ENCODE measurements at places on chromosomes 6 and 20.

DNA sequence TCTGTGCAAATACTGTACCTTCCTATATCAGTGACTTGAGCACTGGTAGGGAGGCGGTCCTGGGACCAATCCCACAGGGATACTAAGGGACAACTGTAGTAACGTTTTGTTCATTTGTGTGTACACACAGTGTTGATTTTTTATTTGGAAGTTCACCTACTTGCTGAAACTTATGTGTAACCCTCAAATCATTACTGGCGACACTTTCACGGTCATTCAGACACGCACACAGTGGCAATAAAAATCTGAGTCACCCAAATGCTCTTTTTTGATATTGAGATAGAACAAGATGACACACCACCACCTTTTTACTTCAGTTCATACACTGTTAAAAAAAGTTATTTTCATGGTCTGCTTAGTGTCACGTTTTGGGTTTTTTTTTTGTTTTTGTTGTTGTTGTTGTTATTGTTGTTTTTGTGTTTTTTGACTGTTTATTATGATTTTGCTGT is 79.8 kb downstream of the QKI start:
- DNase-seq, result no peak

GRCh38 chr20:14489544-14489943 is 152.1 kb upstream of the FLRT3 start:
- DNase-seq, result no peak

DNA sequence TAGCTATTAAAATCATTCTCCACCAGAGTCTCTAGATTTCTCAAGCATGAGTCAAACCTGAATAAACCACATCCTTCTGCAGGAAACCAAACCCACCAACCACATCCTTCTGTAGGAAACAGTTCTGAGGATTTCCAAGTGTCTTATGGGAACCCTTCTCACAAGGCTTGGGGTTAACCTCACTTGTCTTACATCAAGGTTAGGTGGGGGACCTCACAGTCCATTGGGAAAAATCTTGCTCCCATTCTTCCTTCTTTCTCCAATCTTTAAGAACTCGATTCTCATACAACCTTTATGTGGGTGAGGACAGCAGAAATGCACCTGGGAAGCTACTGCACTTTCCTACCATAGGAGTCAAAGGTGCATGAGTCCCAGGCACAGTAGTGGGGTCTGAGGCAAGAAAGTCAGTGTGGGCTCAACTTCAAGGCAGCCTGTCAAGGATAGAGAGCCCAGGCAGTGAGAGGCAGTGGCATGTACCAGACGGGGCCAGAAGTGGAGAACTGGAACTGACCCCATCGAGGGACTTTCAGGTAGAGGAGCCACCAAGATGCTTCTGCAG is 114.5 kb downstream of the SLC22A3 start:
- DNase-seq, result no peak

- DNase-seq, result no peak
Observed at GRCh38 chr6:21149470-21149869, 444.1 kb upstream of the SOX4 start.

DNA sequence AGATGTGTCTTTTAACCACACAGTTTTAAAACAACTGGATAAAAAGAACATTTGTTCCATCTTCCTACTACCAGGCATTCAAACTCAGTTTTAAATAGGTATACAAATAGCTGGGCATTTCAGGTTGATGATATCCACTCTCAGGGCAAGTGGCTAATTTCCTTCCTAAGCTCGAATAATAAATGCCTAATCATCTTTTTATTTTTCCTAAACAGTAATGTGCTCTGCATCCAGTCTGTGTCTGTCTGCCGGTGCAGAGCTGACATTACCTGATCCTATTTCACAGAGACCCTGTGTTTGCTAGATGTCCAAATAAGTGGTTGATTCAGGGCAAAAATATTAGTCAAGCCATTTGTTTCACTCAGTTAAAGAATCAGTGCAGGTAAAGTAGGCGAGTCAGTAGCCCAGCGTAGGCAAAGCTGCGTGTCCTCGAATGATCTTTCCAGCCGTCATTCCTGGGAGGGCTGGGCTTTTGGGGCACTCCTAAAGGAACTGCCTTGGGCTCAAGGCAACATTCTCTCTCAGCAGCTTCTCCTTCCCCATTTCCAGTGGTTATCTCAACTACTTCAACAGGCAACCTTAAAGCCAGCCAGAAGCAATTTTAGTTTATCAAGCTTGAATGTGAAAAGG is 74.2 kb upstream of the BMP2 start:
- DNase-seq, result no peak

DNA sequence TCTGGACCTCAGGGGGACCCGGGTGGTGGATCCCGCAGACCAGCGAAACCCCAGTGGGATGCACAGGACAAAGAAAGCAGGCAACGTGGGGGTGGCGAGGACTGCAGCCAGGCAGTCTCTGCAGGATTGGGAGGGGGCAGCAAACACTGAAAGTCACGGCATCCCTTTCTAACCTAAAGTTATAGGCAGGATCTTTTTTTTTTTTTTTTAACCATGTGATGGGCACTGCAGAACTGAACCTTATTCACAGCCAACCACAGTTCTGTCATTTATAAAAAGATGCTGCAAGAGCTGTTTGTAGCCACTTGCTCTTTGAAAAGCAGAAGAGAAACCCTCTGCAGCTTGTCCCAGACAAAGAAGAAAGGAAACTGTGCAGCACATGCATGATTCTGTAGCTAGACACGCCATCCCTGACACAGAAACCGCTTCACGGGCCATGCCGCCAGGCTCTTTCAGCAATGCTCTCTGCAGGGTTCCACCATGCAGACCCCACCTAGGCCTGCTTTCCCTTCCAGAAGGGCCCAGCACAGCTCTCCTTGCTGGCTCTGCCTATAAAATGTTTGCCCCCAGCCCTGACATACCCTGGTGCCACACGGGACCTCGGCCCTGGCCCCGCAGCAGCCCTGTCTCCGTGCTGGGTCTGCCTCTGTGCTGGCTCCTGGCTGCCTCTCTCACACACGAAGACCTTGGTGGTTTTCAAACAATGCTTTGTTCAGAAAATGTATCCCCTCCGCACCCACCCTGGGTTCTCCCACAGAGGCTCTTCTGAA is 70.8 kb downstream of the PYGB start:
- DNase-seq, result no peak

DNA sequence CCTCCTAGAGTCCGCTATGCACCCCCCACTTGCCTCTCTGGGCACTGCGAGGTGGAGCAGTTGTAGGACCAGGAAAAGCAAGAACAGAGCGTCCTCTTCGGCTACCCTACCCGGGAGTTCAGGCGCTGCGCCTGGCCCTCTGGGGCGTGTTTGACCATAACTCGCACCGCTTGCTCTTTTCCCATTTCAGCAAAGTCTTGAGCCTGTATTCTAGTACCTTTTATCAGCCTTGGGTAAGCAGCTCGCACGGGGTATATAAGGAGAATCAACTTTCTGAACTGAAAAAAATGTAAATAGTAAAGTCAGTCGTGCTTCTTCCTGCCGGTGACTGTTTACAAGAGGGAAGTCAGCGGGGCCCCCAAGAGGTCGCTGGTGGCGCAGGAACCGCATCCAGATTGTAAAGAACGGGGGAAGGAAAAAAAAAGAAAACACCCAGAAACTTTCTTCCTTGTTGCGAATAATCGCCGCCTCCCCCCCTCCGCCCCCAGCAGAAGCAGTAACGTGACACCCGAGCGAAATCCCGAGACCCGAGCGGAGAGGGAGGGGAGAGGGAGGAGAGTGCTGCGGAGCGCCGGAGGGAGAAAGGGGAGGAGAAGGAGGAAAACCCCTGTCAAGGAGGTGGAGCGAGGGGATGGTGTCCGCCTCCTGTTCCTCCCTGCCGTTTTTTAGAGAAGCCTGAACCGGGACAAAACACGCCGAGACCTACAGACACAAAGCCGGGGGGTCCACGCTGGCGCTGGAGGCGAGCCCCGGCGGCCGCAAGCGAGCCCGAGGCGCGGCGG is at the start of gene UST:
TSS of gene UST (plus strand) at position 668 of the 782 bp plus-strand sequence. CDS start 401 bp downstream, outside the sequence.
- DNase-seq, result no peak

GRCh38 chr6:35146453-35146852 is 5.3 kb upstream of the TCP11 start:
- no peak for DNase-seq

GRCh38 chr6:121158438-121158837 is 175.8 kb downstream of the TBC1D32 start:
- DNase-seq, result no peak

GRCh38 chr6:14930366-14930989 is 315.4 kb upstream of the JARID2 start:
- no peak for DNase-seq

DNA sequence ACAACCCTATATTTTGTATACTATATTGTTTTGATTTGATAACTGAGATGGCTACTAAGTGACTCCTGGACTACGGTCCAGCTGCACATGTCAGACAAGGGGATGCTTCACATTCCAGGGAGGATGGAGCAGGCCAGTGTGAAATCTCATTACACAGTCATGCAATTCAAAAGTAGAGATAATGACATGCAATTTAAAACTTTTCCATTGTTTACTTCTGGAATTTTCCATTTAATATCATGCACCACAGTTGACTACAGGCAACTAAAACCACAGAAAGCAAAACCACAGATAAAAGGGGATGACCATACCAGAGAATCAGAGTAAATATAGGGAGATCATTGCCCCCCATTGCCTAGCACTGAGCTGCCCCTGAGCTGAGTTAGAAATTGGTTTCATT is 366.4 kb downstream of the BTBD9 start:
- DNase-seq, result no peak

GRCh38 chr6:168597471-168597875 is 156.5 kb downstream of the SMOC2 start:
- DNase-seq, result no peak

- no peak for DNase-seq
Observed at GRCh38 chr20:63917811-63918210, 22.9 kb downstream of the DNAJC5 start.

- no peak for DNase-seq
Observed at GRCh38 chr6:401239-401993, 9.9 kb downstream of the IRF4 start.

DNA sequence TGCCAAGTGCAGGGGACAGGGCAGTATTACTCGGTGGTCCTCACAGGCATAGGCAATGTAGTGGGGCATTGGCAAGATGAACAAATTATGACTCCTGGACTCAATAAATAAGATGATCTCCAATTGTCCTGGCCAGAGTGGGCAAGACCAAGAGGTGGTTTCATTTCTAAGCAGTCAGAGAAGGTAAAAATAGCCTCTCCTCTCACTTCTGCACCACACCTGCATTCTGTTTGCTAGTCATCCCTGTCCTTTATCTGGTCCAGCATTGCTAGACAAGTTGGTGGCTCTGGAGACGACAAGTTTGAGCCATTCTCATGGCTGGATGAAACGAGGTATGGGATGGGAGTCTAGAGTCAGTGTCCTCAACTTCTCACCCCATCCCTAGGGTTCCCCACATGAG is 83.0 kb downstream of the BANF2 start:
- no peak for DNase-seq

GRCh38 chr6:168288781-168289570 is 30.6 kb downstream of the DACT2 start:
- no peak for DNase-seq

DNA sequence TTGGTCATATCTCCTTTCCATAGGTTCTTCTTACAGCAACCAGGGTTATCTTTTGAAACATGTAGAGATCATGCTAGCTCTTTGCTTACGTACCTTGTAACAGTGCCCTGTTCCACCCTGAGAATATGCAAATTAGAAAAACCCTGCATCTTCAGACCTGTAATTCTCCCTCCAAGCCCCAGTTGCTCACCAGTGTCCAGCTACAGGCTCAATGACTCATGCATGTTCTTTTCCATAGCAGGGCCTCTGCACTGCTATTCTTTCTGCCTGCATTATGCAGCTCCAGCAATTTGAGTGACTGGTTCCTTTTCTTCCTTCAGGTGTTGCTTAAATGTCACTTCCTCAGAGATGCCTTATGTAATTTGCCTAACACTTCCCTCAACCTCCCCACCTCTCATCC is 636.2 kb downstream of the KHDRBS2 start:
- DNase-seq, result no peak

DNA sequence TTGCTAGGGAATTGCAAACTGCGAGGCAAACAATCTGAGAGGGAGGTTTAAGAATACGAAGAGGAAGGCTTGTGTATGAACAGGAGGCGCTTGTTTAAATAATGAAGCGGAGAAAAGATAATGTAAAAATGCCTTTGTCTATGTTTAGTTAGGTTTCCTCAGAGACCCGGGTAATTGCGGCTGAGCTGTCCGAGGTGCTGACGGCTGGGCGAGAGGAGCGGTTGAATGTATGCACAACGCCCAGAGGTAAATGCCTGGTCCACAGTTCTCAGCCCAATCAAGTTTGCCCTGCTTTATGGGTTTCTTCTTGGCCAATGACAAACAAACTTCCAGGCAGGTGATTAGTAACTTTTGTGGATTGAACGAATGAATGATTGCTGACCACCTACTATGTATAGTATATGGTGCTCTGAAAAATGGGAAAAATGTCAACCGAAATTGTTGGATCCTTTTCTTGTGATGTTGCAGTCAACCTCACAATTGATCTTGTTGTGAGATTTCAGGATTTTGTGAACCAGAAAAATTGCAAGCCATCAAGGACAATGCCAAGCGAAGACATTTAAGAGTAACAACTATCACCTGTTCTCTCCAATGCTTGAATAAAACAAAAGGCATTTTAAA is 38.3 kb upstream of the SLC32A1 start:
- DNase-seq, result no peak

GRCh38 chr6:167402195-167402686 is 77.4 kb downstream of the TTLL2 start:
- DNase-seq, result no peak

- no peak for DNase-seq
Observed at GRCh38 chr20:49424536-49424935, 57.9 kb downstream of the KCNB1 start.

DNA sequence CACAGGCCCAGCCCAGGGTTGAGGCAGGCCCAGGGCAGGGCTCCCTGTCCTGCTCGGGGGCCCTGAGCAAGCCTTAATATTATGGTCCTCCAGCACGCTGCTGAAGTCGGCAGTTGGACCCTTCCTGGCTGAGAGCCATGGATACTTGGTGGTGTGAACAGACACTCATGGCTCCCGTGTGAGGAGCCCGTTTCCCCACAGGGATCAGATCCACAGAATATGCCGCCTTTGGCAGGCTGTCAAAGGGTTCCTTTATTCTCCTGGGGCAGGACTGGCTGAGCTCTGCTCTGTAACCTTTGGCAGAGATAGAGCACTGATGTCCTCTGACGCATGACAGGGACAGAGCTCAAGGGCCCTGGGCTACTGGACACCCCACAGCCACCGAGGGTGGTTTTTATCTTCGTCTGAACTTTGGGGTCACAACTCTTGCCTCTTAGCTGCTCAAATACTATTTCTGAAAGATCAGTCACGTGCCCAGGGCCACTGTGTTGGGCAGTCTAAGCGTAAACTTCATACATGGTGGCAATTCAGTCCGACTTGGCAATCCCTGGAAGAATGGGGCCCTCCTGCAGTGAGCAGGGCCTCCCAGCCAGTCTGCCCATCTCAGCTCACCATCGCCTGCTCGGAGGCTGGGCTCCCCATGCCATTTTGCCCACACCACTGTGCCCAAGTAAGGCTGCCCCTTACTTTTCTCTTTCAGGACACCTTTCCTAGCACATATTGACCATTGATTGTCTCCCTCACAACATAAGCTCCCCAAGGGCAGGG is 49.1 kb downstream of the TTI1 start:
- DNase-seq, result no peak

All from stimulated activated CD4-positive, alpha-beta T cell treated with anti-CD3 and anti-CD28 coated beads, Interleukin-1b, Interleukin-23, amount 100 ng/mL, for 1 hour (primary cell).